HCT116 (cell line): ENCODE measurements at places on chromosomes 5 and 9. TPM values are rescaled to one million over a fixed set of nuclear protein-coding genes. Genes with fewer than 3 reads are reported as not detected.

ATG10 gene
- 9.4 TPM for total RNA-seq

PCDHGB4 gene
- total RNA-seq: not detected

MCIDAS gene
- total RNA-seq: 6.4 TPM

NMUR2 gene
- not detected for total RNA-seq

LRRC19 gene
- total RNA-seq: not detected

- no peak for DNase-seq
These were observed 16.4 kb downstream of the MFAP3 start for GRCh38 chr5:154055201-154055600.

DNA sequence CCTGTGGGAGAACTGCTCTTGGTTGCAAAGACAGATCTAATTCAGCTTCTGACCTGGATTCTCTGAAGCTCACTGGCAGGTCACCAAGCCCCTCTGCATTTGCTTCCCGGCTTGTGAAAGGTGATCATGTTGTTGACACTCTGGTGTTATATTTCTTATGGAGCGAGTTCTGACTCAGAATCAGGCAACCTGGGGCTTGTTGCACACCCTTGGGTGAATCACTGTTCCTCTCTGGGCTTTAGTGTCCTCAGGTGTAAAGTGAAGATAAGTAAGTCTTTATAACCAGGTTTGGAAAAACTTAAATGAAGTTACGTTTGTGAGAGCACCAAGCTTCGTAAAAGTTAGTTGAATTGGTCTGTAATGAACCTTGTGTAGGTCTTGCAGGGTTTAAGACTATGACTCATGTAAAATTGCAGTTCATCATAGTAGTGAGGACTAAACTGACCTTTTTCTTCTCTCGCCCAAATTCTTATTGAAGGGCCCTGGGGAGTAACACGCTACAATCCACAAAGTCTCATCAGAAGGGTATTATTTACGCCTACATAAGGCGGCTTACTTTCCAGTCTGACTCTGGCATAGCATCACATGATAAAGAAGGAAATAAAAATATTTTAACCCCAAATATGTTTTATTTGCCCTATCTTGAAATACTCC, 218.6 kb downstream of the TMEM38B start:
- peak; percentile 53 for DNase-seq

DNA sequence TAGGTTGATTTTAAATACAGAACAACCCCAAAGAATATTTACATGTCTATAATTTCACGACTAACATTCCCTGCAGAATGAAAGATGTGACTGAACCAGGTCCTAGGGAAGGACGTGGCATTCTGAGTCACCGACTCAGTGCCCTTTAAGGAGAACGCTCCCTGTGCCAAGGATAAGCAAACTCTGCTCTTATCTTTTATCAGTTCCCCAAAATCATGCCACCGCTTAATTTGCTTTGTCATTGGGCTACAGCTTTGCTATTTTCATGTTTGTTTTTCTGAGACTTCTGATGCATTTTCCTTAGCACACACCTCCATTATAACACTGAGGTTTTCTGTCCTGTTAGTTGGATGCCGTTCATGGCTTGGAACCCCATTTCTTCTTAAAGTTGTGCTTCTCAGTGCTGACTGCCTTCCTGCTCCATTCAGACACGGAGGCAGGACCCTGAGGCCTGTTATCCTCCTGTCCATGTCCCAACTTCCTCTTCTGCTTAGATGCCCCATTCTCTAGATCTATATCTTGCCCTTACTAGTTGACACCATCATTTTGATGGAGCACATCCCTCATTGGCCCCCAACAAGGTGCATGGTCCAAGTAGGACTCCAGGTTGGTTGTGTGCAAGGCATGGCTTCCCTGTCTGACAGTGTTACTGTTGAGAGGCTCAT, 11.2 kb upstream of the SEMA4D start:
- no peak for DNase-seq

DNA sequence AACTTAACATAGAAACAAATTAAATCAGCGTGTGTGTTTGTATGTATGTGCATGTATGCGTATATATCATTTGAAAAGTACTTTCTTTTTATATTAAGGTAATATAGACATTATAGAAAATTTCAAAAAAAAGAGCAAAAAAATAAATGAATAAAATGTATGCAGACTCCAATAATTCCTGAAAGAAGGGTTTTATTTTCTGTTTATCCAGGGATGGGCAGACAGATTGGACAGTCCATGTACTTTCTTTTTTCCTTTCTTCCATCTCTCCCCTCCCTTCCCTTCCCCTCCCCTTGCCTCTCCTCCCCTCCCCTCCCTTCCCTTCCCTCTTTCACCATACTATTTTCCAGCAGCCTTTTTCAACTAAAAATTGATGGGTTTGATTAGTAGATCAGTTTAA, 123.8 kb downstream of the SGCD start:
- no peak for DNase-seq

GRCh38 chr9:16575142-16575985, 295.1 kb downstream of the BNC2 start:
- no peak for DNase-seq

- peak; percentile 8 for DNase-seq
These were observed 102.4 kb downstream of the CDK5RAP2 start for GRCh38 chr9:120477534-120478001.

- no peak for DNase-seq
These were observed 81.6 kb downstream of the CYFIP2 start for GRCh38 chr5:157347301-157348048.

GRCh38 chr5:97383996-97384395, 200.9 kb upstream of the RIOK2 start:
- peak; percentile 8 for DNase-seq

- DNase-seq: no peak
These were observed 693.2 kb upstream of the CHD1 start for GRCh38 chr5:99621772-99622681.
